Tibial nerve (tissue), 4 donors: ENCODE measurements at places on chromosomes 6 and 20. TPM values are rescaled to one million over a fixed set of nuclear protein-coding genes. Genes with fewer than 3 reads are reported as not detected.

NMBR gene
- total RNA-seq, result 1.1 TPM

DNAJC5 gene
- 40.2 TPM for total RNA-seq

PAX1 gene
- not detected for total RNA-seq

SS18L1 gene
- 23.1 TPM for total RNA-seq

RGL2 gene
- total RNA-seq, result 49.8 TPM

DNA sequence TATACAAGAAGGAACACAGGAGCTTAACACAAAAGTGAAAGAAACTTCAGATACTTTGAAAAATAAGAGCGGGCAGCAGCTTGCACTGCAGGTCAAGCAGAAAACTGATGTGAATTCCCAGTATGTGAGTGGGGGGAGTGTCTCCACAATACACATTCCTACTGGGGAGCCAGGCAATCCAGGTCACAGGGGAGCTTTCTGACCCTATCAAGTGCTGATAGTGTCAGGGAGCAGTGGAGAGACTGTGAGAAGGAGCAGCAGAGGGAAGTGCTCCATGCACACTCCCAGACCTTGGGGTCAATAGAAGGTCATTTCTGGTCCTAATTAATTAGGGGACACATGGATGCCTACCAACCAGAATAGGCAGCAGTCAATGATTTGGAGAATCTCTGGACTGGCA, 59.4 kb downstream of the PDSS2 start:
- H3K36me3 ChIP-seq, result peaks cover 25% of the 10 kb centered on the region
- no peak overlapping the region for H3K4me3 ChIP-seq
- H3K27ac ChIP-seq, result no peak overlapping the region
- no peak for DNase-seq
- no peaks in the 10 kb centered on the region for H3K27me3 ChIP-seq

DNA sequence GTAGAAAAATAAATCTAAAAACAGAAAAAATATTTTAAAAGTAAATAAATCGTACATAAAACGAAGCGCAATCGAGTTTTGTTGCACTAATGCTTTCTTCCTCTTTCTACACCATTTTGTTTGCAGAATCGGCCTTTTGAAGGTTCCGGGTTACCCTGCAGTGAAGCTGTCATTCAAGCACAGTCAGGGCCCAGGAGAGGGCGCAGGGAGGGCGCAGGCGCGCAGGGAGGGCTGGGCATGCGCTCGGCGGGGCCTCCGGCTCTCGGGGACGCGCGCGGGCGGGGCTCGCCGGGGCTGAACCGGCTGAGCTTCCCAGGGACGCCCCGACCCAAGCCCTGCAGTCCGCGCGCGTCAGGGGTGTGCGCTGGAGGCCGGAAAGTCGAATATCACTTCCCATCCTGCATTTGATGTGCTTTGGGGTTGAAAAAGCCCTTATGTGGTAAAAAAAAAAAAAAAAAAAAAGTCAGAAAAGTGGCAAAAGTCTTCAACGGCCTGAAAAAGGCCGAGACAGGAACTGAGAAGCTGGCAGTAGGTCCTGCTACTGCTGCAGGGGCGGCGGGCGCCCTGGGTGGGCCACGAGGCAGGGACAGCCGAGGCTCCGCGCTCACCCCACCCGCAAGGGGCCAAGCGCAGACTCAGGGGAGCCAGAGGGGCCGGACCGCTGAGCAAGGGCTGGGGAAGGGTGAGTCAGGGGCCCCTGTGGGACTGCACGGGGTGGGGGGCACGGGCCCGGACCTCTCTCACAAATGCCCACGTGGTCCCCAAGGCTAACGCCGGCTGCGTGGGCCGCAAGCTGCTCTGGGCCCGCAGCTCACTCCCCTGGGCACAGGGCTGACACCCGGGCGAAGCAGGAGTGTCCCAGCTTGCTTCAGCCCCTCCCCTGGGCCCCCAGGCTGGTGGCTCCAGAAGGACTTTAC, 40.5 kb downstream of the THBS2 start:
- H3K4me1 ChIP-seq, result peaks cover 31% of the 10 kb centered on the region
- no peaks in the 10 kb centered on the region for H3K27me3 ChIP-seq
- peak overlapping the region; percentile 87 for H3K27ac ChIP-seq
- H3K36me3 ChIP-seq, result peaks cover 14% of the 10 kb centered on the region

- no peaks in the 10 kb centered on the region for H3K36me3 ChIP-seq
- H3K4me1 ChIP-seq, result no peaks in the 10 kb centered on the region
- DNase-seq, result no peak
These were observed 16.1 kb downstream of the JPH2 start for GRCh38 chr20:44170816-44171410.

- no peaks in the 10 kb centered on the region for H3K27me3 ChIP-seq
- no peak overlapping the region for H3K27ac ChIP-seq
- DNase-seq, result no peak
- no peak overlapping the region for H3K4me3 ChIP-seq
- no peaks in the 10 kb centered on the region for H3K36me3 ChIP-seq
- H3K4me1 ChIP-seq, result no peaks in the 10 kb centered on the region
These were observed 123.0 kb upstream of the RREB1 start for GRCh38 chr6:6984585-6985366.

GRCh38 chr6:47044397-47044796, 2.3 kb upstream of the ADGRF1 start:
- H3K27ac ChIP-seq, result no peak overlapping the region
- no peaks in the 10 kb centered on the region for H3K27me3 ChIP-seq
- H3K4me1 ChIP-seq, result no peaks in the 10 kb centered on the region
- no peak overlapping the region for H3K4me3 ChIP-seq

GRCh38 chr6:151862461-151862860, 55.0 kb downstream of the ESR1 start:
- no peak overlapping the region for H3K27ac ChIP-seq
- no peak for DNase-seq
- no peaks in the 10 kb centered on the region for H3K27me3 ChIP-seq
- H3K4me3 ChIP-seq, result no peak overlapping the region

- no peak overlapping the region for H3K27ac ChIP-seq
- no peak overlapping the region for H3K4me3 ChIP-seq
- H3K36me3 ChIP-seq, result no peaks in the 10 kb centered on the region
These were observed 1668.6 kb downstream of the GRIK2 start for GRCh38 chr6:103062136-103062535.

GRCh38 chr6:2998998-2999617, 586 bp upstream of the NQO2 start:
- H3K27ac ChIP-seq, result peak overlapping the region; percentile 86
- H3K27me3 ChIP-seq, result no peaks in the 10 kb centered on the region
- peak overlapping the region; percentile 79 for H3K4me3 ChIP-seq
- peaks cover 7% of the 10 kb centered on the region for H3K4me1 ChIP-seq
- H3K36me3 ChIP-seq, result no peaks in the 10 kb centered on the region
- DNase-seq, result peak; percentile 80

DNA sequence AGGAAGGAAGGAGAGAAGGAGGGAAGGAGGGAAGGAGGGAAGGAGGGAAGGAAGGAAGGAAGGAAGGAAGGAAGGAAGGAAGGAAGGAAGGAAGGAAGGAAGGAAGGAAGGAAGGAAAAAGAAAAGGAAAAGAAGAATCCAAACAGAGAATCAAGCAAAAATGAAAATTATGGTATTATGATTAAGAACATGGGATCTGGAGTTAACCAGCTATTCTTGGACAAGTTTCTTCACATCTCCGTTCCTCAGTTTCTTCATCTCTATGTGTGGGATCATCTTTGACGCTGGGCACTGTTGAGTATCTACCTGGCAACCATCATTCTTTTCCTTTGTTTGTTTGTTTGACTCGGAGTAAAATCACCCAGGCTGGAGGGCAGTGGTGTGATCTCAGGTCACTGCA, 71.6 kb downstream of the ZNF217 start:
- H3K36me3 ChIP-seq, result no peaks in the 10 kb centered on the region
- H3K4me3 ChIP-seq, result no peak overlapping the region
- no peak overlapping the region for H3K27ac ChIP-seq
- H3K27me3 ChIP-seq, result no peaks in the 10 kb centered on the region
- no peaks in the 10 kb centered on the region for H3K4me1 ChIP-seq

- H3K4me3 ChIP-seq, result no peak overlapping the region
- DNase-seq, result no peak
- no peaks in the 10 kb centered on the region for H3K4me1 ChIP-seq
- H3K27me3 ChIP-seq, result no peaks in the 10 kb centered on the region
These were observed 127.4 kb downstream of the C6orf118 start for GRCh38 chr6:165181951-165182414.

DNA sequence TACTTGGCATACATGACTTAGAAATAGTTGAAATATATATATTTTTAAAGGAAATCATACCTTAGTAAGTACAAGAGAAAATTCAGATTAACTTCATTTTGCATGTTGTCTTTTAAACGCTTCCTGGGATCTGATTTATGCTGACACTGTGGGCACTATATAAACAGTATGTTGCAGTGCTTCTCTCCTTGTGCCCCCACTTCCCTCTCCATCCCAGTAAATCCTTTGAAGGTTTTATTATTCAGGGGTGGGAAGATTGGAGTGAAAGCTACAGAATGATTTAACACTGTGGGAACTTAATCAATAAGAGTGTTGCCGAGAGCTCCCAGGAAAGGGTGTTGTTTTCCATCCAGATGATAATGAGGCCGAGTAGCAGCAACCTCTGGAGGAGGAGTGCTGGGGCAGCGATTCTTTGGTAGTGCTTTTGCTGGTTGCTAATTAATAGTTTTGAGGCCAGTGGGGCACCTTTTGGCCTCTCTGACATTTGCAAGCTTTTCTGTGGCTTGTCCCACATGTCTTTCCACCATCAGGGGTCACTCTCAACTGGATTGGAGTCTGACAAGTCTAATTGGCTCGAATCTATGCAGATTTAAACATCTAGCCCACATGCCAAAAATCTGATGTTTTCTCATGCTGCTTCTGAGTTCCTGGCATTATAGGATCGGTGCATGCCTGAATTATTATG, 183.0 kb upstream of the MMS22L start:
- no peak for DNase-seq
- H3K4me3 ChIP-seq, result no peak overlapping the region
- no peaks in the 10 kb centered on the region for H3K4me1 ChIP-seq

DNA sequence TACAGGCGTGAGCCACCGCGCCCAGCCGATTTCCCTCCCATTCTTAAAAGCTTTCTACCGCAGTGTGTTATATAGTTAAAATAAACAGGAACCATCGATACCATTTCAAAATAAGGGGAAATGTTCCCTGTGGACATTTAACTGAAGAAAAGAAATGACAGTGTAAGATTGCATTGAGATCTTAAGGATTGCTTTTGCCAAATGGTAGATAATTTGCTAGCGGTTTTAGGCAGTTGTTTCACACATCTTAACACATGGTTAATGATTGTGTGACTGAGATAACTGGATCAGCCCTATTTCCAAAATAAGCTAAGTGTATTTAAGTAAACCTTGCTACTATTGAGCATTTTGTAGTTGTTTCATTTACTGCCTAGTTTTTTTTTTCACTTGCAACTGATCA, 15.6 kb downstream of the STX16 start:
- H3K27ac ChIP-seq, result no peak overlapping the region
- H3K36me3 ChIP-seq, result no peaks in the 10 kb centered on the region
- H3K27me3 ChIP-seq, result no peaks in the 10 kb centered on the region
- H3K4me3 ChIP-seq, result no peak overlapping the region
- no peaks in the 10 kb centered on the region for H3K4me1 ChIP-seq
- no peak for DNase-seq

- no peaks in the 10 kb centered on the region for H3K4me1 ChIP-seq
- DNase-seq, result no peak
- no peak overlapping the region for H3K4me3 ChIP-seq
- no peaks in the 10 kb centered on the region for H3K27me3 ChIP-seq
- H3K36me3 ChIP-seq, result peaks cover 26% of the 10 kb centered on the region
These were observed 10.1 kb downstream of the AAR2 start for GRCh38 chr20:36246401-36246800.

GRCh38 chr6:156840606-156841005, 63.4 kb downstream of the ARID1B start:
- H3K36me3 ChIP-seq, result no peaks in the 10 kb centered on the region
- no peaks in the 10 kb centered on the region for H3K27me3 ChIP-seq
- no peak overlapping the region for H3K4me3 ChIP-seq
- no peak overlapping the region for H3K27ac ChIP-seq
- no peak for DNase-seq

- DNase-seq, result no peak
- H3K4me3 ChIP-seq, result no peak overlapping the region
- H3K27me3 ChIP-seq, result no peaks in the 10 kb centered on the region
- no peak overlapping the region for H3K27ac ChIP-seq
- no peaks in the 10 kb centered on the region for H3K36me3 ChIP-seq
- H3K4me1 ChIP-seq, result no peaks in the 10 kb centered on the region
These were observed 33.1 kb upstream of the SEC63 start for GRCh38 chr6:107991061-107991460.

DNA sequence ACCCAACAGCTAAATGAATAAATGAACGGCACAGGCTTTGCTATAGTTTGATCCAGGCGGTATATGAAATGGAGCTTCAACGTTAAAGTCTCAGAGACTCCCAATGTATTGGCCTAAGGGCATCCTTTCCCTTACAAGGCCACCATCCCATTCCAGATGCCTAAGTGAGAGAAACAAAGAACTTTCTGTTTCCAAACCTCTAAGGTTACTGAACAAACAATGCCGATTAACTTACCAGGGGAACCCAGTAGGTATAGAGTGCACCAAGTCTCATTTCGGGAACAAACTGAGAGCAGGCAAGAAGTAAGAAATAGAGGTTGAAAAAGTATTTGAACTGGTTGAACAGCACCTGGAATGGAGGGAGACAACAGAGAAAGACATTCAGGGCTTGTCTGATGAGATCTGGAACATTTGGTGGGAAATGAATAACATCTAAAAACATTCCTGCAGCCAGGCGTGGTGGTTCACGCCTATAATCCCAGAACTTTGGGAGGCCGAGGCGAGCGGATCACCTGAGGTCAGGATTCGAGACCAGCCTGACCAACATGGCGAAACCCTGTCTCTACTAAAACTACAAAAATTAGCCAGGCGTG, 42.5 kb downstream of the ATP9A start:
- no peak overlapping the region for H3K27ac ChIP-seq
- no peaks in the 10 kb centered on the region for H3K4me1 ChIP-seq
- no peak overlapping the region for H3K4me3 ChIP-seq
- H3K36me3 ChIP-seq, result no peaks in the 10 kb centered on the region

GRCh38 chr20:58011947-58012610, 216.4 kb downstream of the ANKRD60 start:
- H3K27ac ChIP-seq, result no peak overlapping the region
- peaks cover 27% of the 10 kb centered on the region for H3K4me1 ChIP-seq
- no peak overlapping the region for H3K4me3 ChIP-seq
- H3K27me3 ChIP-seq, result no peaks in the 10 kb centered on the region

GRCh38 chr6:12951415-12951814, 234.8 kb downstream of the PHACTR1 start:
- H3K4me1 ChIP-seq, result no peaks in the 10 kb centered on the region
- DNase-seq, result no peak
- no peak overlapping the region for H3K4me3 ChIP-seq
- no peaks in the 10 kb centered on the region for H3K36me3 ChIP-seq

DNA sequence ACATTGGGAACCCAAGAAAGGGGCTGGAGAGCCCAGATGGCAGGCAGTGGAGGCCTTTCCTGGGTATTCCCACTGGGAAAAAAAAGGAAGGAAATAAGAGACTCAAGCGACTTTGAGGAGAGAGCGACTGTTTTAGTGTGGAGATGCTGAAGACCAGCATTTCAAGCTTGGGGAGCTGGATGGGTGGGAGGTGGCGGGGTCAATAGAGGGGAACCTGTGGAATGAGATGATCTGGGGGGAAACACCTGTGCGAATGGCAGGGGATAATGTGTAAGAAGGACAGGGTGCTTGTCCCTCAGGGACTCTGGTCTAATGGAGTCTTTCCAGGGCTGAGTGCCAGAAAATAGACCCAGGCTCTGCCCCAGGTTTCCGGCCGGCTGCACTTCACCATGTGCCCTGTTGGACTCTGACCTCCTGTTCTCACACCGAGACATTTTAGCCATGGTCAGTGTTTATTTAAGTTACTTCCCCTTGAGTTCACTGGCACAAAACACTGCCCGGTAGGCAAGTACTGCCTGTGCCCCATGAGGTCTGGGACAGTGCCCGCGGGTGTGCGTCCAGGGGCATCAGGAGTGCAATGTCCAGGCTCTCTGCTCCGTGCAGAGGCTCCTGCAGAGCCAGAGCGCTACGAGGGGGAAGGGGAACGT, 50.4 kb upstream of the NKX2-2 start:
- peaks cover 7% of the 10 kb centered on the region for H3K27me3 ChIP-seq
- DNase-seq, result no peak
- H3K36me3 ChIP-seq, result no peaks in the 10 kb centered on the region
- H3K4me3 ChIP-seq, result no peak overlapping the region
- no peaks in the 10 kb centered on the region for H3K4me1 ChIP-seq
- no peak overlapping the region for H3K27ac ChIP-seq
